ENCODE measurements at places on chromosomes 12 and 14. TPM values are rescaled to one million over a fixed set of nuclear protein-coding genes. Genes with fewer than 3 reads are reported as not detected.

NRIP2 gene
- total RNA-seq = not detected

PSMC1 gene
- 209 TPM for total RNA-seq

SYT1 gene
- total RNA-seq = 4.7 TPM

RDH16 gene
- total RNA-seq = 0.15 TPM

DACT1 gene
- total RNA-seq = 0.43 TPM

AICDA gene
- total RNA-seq = 0.15 TPM

ADAM21 gene
- not detected for total RNA-seq

CLEC2A gene
- total RNA-seq = not detected

HHIPL1 gene
- 0.20 TPM for total RNA-seq

SLC6A13 gene
- total RNA-seq = 0.31 TPM

ADAMTS20 gene
- total RNA-seq = not detected

SDSL gene
- 28.3 TPM for total RNA-seq

FAM186B gene
- total RNA-seq = 0.07 TPM

RERG gene
- total RNA-seq = 0.25 TPM

ZNF605 gene
- total RNA-seq = 2.4 TPM

BBOF1 gene
- 3.4 TPM for total RNA-seq

NRDE2 gene
- 9.1 TPM for total RNA-seq

CLEC4E gene
- 0.09 TPM for total RNA-seq

RNASE12 gene
- total RNA-seq = not detected

OR10G2 gene
- not detected for total RNA-seq

IFNG-AS1 gene
- total RNA-seq = not detected

GPR162 gene
- 0.38 TPM for total RNA-seq

LPAR5 gene
- 0.59 TPM for total RNA-seq

All from A549 treated with Hydrocortisone at 1 μM for 4 hours (cell line).